ENCODE measurements at places on chromosomes 1 and 21. TPM values are rescaled to one million over a fixed set of nuclear protein-coding genes. Genes with fewer than 3 reads are reported as not detected.
A peak's percentile ranks its signal among the peaks of the same experiment; 100 is the strongest.

- DNase-seq: no peak
Measured at GRCh38 chr1:143625886-143626285, 345.9 kb downstream of the FAM72C start.

RASAL2 gene
- total RNA-seq: 0.05 TPM

- DNase-seq: no peak
Measured at GRCh38 chr1:39499668-39500067, 8.2 kb downstream of the BMP8A start.

- no peak for DNase-seq
Measured at GRCh38 chr1:167330601-167331293, 110.1 kb downstream of the POU2F1 start.

GRCh38 chr1:108897865-108898720, 21.3 kb downstream of the GPSM2 start:
- DNase-seq: no peak

GRCh38 chr1:185567440-185567839, 166.8 kb upstream of the HMCN1 start:
- no peak for DNase-seq

DNA sequence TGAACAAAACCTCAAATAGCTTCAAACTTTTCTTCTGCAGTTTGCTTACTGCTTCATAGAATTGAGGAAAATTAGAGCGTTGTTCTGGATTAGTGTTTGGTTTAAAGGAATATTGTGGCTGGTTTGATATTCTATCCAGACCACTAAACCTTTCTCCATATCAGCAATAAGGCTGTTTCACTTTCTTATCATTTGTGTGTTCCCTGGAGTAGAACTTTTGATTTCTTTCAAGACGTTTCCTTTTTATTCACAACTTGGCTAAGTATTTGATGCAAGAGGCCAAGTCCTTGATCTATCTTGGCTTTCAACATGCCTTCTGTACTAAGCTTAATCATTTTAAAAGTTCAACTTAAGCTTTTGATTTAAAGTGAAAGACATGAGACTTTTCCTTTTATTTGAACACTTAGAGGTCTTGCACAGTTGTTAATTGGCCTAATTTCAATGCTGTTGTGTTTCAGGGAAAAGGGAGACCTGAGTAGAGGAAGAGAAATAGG, 359.1 kb downstream of the S1PR1 start:
- no peak for DNase-seq

GRCh38 chr1:204143276-204144041, 8.4 kb downstream of the ETNK2 start:
- no peak for DNase-seq

DNA sequence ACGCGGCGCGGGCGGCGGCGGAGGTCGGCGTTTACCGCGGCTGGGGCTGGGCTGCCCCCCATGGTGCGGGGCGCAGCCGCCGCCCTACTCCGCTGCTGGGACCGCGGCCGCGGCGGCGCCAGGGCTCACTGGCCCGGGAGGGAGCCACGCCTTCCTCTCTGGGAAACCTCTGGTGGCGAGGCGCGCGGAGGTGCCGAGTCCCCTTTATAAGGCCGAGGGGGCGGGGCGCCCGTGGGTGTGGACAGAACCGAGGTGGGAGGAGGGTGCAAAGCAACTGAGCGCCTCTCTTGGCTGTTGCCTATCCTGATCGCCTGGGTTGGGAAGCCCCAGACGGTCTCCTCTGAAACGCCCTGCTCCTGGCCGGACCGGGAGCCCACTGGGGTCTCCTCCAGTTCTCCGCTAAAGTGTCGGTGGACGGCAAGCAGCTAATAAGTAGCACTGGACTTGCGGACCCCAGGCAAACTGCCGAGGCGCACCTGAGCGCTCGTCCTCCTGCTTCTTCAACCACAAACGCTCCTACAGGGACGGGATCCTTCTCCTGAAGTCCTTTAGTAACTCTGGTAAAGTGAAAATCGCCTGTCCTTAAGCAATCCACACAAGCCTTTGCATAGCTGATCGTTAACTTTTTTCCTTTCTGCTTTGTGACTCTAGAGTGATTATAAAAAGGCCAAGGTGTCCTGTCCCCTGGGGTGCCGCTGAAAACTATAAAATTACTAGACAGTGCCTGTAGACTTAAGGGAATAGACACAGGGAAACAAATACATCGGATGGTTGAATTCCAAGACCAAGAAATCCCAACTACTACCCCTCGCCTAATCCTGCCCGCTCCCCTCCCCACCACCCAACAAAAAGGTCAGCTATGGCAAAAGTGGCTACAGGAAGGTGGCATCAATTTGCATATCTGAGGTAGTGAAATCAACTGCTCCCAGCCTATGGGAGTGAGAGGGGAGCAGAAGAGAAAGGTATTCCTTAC, at the start of gene PTGER3:
Gene PTGER3, minus strand, starts transcription at position 182 of the 973 bp plus-strand sequence. CDS start 239 bp downstream, outside the sequence.
- DNase-seq: peak; percentile 32

DNA sequence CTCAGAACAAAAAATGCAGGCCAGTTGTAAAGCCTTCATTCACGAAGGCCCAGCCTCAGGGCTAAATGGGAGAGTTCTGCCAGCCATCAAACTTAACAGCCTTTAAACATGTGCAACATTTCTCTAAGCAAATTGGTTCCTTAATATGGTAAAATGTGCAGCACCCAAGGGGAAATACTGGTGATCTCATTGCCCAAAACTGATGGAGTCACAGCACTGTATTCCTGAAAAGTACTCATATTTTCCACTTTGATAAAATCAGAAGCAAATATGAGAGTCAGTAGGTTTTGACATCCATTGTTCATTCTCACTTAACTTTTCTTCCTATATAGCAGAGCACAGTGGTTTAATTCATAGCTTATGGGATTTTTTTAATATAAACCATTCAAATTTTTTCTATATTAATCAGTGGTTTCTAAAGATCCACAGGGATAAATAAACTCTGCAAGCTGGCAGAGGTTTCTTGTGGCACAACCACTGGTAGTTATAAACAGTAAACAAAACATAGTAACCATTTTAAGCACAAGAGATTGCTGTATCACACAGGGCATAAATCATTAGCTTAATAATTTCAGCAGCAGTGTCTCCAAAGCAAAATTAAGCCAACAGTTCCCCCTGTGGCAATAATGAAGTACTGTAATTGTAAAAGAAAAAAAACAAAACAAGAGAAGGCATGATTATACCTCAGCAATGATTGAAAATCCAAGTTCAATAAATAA, 106.9 kb upstream of the LYPLAL1 start:
- DNase-seq: no peak

- no peak for DNase-seq
Measured at GRCh38 chr1:34361781-34362357, 185.2 kb downstream of the C1orf94 start.

- no peak for DNase-seq
Measured at GRCh38 chr21:45386728-45387371, 18.1 kb upstream of the COL18A1 start.

FALEC gene
- total RNA-seq: 0.49 TPM

GRCh38 chr1:109621379-109622136, 1.9 kb downstream of the AMPD2 start:
- DNase-seq: no peak

LCE6A gene
- not detected for total RNA-seq

- DNase-seq: no peak
Measured at GRCh38 chr21:35540950-35541638, 492.0 kb upstream of the RUNX1 start.

DNA sequence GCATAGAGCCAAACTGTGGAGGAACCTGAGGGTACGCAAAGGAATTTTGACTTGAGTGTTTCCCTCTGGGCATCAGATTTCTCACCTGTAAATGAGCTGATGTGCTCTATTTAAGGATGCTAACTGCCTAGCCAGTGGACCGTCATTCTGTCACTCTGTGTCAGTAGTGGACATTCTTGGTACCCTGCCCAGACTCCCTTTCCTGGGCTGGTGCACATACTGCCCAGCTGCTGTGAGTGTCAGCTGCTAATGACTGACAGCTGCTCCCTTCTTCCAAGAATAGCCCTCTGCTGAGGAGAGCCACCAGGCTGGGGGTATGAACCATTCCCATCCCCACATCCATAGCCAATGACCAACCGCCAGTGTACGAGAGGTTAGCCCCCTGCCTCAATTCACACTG, 193.1 kb upstream of the DAB1 start:
- DNase-seq: no peak

All from T-cell (primary cell).